ENCODE measurements at places on chromosomes 4 and X. TPM values are rescaled to one million over a fixed set of nuclear protein-coding genes. Genes with fewer than 3 reads are reported as not detected.

DNA sequence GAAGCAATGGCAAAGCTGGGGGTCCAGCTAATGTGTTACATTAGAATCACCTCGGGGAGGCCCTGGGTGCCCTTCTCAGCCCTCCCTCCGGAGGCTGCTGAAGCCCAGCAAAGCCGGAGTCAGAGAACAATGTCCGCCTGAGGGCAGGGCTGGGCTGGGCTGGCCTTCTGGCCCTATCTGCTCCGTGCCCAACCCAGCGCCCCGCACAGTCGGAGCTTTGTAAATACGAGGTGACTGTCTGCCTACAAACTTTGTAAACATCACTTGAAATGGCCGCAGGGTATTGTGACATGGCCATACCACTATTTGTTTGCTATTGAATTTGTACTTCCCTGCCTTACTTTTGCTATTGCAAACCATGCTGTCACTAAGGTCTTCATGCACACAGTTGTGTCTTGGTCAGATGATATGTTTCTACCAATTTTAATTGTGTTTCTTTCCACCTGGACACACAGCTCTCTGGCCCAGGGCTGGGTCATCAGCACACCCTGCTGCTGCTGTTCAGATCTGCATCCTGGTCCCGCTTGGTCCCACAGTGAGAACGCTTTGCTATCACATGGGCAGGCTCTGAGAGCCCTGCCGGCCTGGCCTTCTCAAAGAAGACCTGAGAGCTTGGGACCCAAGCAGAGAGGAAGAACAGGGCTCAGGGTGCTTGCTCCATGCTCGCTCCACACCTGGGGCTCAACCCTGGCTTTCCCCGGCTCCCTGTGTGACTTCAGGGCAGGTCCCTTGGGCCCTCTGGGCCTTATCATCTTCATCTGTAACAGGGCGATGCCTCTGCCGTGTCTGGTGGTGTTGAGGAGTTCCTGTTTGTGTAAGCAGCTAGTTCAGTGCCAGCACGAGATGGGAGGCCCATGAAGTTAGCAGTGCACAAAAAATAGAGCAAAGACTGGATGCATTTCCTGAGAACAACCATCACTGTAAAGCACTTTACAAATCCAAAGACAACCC lies 2.3 kb downstream of the S100P start:
- H3K4me3 ChIP-seq: no peak overlapping the region
- H3K4me1 ChIP-seq: no peaks in the 10 kb centered on the region
- no peak for DNase-seq
- no peak overlapping the region for H3K27ac ChIP-seq

Gene INPP4B
- total RNA-seq: 0.02 TPM

GRCh38 chr4:2741626-2742025 lies 14.5 kb downstream of the TNIP2 start:
- no peaks in the 10 kb centered on the region for H3K27me3 ChIP-seq
- no peak overlapping the region for H3K27ac ChIP-seq
- peaks cover 45% of the 10 kb centered on the region for H3K36me3 ChIP-seq
- peaks cover 12% of the 10 kb centered on the region for H3K4me1 ChIP-seq
- no peak overlapping the region for H3K4me3 ChIP-seq
- no peak for DNase-seq

Gene BRCC3
- total RNA-seq: 14.3 TPM

DNA sequence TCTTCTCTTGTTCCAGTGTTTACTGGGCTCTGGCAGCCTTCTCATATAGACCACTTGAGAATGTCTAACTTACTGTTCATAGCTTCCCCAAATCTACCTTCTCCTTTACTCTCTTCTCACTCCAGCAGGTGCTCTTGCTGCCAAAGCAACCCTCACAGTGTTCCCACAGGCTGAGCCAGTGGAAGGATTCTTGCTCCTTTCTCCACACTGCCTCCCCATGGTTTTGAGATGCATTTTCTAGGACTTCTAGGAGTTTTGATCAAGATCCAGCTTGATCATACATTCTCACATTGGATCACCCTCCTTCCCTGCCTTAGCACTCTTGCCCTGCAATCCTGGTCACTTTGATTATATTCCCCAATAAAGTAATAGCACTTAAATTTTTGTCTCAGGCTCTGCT lies 230.8 kb downstream of the TMEM47 start:
- H3K4me1 ChIP-seq: no peaks in the 10 kb centered on the region
- H3K27me3 ChIP-seq: no peaks in the 10 kb centered on the region
- no peak overlapping the region for H3K27ac ChIP-seq
- DNase-seq: no peak
- H3K4me3 ChIP-seq: no peak overlapping the region
